Right atrium auricular region (tissue), 2 donors: ENCODE measurements at places on chromosomes 16 and 17.
A peak's percentile ranks its signal among the peaks of the same experiment; 100 is the strongest.

- DNase-seq: no peak
Measured at GRCh38 chr16:3243882-3244281, 8.9 kb upstream of the ZNF200 start.

DNA sequence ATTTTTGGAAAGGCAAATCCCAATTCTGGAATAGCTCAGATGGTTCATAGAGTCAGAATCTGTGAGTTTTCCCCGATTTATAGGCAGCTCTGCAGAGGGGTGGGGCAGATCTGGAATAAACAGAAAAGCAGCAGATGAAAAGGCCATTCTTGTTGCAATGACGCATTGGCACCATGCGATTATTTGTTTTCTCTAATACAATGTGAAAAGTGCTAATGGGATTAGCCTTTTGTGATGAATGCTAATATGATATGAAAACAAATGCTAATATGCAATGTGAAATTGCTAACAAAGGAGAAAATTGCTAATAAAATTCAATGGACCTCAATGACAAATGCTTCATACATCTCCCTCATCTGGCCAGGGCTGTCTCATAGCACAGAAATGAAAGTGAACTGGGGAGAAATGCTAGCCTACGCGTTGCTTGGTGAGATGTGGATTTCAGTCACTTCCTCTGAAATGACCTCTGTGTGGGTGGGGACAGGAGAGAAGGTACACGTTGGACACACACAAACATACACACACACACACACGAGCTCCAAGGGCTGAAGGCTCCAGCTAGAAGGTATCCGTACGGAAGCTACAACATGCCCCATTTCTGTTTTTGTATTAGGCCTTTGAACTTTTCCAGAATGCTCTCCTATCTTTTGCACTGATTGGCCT, 394.5 kb downstream of the XYLT1 start:
- no peak for DNase-seq

- DNase-seq: no peak
Measured at GRCh38 chr17:17055286-17056155, 13.3 kb downstream of the MPRIP start.

- no peak for DNase-seq
Measured at GRCh38 chr16:88804173-88804551, 573 bp downstream of the CDT1 start.

DNA sequence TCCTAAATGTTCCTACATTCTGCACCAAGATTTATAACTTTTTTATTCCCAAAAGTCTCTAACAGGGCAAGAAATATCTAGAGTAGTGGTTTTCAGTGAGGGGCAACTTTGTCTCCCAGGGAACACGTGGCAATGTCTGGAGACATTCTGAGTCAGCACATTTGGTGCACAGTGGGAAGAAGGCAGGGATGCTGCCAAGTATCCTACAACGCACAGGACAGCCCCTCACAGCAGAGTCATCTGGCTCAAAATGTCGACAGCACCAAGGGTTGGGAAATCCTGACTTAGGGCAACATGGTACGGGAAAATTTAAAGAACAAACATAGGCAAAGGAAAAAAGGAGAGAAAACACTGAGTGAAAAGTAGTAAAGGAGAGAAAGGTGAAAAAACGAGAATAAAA, 61.8 kb downstream of the SMG6 start:
- DNase-seq: no peak

DNA sequence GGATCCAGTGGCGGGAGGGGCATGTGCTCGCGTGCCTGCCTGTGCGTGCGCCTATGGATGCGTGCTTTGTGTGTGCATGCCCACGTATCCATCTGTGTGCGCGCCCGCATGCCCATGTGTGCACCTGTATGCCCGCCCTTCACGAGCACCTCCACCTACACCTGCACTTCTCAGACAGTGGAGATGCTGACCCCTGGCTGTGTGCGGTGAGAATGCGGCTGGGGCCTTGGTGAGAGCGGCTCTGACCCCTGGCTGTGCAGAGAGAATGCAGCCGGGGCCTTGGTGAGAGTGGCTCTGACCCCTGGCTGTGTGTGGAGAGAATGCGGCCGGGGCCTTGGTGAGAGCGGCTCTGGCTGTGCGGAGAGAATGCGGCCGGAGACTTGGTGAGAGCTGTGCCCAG, 33.9 kb downstream of the AXIN1 start:
- no peak for DNase-seq

- no peak for DNase-seq
Measured at GRCh38 chr17:1192911-1193699, 13.3 kb upstream of the ABR start.

GRCh38 chr17:82338858-82339633, 5.5 kb upstream of the SECTM1 start:
- peak; percentile 71 for DNase-seq

DNA sequence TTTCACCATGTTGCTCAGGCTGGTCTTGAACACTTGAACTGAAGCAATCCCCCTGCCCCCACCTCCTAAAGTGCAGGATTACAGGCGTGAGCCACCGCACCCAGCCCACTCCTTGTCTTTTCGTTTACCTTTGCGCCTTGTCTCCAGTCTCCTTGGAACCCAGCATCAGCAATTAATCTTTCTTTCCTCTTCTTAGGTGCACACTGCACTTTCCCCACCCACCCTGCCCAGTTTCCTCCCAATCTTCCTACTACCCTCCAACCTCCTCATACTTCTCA, 1.5 kb upstream of the CLDN7 start:
- DNase-seq: no peak

- DNase-seq: no peak
Measured at GRCh38 chr17:65121368-65121767, 15.8 kb upstream of the RGS9 start.

- no peak for DNase-seq
Measured at GRCh38 chr16:28155293-28155692, 56.5 kb downstream of the XPO6 start.

- peak; percentile 87 for DNase-seq
Measured at GRCh38 chr16:66996324-66996982, 8.1 kb downstream of the CES4A start.

DNA sequence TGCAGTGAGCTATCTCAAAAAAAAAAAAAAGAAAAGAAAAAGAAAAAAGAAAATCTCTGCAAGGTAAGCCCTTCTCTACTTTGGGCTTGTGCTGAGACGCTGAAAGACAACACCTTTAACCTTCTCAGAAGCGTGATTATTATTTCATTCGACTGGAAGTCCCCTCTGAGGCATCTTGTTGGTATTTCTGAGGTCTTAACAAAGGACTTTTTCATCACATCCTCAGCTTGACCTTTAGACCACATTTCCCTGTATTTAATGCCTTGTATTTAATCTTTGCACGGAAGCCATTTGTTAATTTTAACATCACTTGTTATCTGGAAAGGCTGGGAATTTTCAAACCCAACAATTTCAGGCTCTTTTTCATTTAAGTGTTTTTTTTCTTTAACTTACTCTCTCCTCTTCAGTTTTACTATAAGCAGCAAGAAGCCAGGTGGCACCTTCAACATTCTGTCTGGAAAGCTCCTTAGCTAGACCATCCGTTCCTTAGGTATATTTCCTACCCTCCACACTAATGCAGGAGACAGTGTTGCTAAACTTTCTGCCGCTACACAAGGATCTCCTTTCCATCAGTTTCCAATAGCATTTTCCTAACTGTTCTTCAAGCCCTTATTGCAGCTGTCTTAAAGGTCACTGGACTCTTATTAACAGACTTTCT, 10.3 kb downstream of the KCTD13 start:
- DNase-seq: no peak

DNA sequence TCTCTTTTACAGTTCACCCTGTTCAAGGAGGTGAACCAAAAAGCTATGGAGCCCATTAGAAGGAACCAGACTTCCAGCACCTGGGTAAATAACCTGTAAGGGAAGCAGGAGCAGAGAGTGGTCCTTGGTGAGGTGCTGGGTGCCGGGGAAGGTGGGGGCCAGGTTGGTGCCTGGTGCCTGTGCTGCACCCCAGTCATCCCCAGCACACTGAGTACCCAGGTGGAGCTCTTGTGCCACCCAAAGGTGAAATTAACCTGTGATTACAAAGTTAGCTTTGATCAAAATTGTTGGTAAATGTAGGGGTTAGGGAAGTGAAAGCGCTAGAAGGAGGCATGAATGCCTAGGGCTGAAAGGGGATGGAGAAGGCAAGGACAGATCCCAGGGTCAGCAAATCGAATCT, 58.6 kb downstream of the CDRT4 start:
- DNase-seq: no peak

- DNase-seq: no peak
Measured at GRCh38 chr17:66964930-66965800, 658 bp downstream of the CACNG4 start.

GRCh38 chr17:50129728-50130558, at the start of gene SAMD14:
TSS of gene SAMD14 (minus strand) at chr17:50130160. CDS start at chr17:50124959, 5,201 bp downstream.
- no peak for DNase-seq

GRCh38 chr16:86505185-86505898, 5.0 kb upstream of the FOXF1 start:
- no peak for DNase-seq

DNA sequence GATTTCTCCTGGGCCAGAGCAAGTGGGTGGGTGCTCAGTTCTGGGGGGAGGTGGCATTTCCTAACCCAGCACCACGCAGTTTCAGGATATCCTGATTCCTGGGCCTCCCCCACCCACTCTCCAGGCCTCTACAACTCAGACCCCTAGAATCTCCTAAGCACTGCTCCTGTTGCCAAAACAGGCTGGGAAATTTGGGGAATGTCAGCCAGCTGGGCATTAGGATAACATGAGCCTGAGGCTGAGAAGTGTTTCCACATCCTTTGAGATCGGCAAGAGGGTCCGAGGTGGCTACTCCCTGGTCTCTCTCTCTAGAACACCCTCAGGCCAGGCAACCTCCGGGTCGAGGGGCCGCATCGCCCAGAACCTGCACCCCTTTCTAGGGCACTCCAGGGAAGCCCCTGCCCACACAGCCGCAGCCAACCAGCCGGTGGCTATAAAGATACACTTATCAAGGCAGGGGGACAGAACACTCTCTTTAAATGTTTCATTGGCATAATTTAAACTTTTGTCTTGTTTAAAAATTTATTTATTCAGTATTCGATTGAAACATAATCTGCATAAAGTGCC, 23.6 kb downstream of the TBC1D16 start:
- DNase-seq: no peak

- DNase-seq: no peak
Measured at GRCh38 chr17:37116671-37117185, 168.0 kb downstream of the AATF start.

GRCh38 chr16:75378616-75379015, 54.7 kb downstream of the CFDP1 start:
- DNase-seq: no peak

GRCh38 chr17:7748076-7748775, 30.7 kb downstream of the DNAH2 start:
- DNase-seq: no peak

DNA sequence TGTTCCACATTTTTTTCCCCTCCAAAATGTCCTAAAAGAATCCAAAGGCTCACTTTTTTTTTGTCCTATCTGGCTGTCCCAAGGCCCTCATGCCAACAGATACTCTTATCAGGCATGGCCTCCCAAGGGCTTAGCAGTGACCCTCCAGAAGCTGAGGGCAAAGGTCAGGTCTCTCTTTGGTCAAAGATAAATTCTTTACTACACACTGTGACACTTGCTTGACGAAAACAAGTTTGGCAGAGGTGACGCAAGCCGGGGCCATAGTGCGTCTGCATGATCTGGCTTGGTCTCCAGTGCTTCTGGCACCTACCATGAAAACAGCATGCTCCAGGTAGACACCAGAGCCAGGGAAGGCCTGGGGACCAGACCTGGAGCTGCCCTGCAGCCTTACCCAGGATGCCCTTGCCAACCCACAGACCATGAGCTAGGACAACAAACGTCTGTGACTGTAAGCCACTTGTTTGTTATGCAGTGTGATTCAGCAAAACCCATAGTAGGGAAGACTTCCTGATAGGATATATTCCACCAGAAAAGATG, 48.5 kb upstream of the IRF8 start:
- peak; percentile 43 for DNase-seq

- DNase-seq: no peak
Measured at GRCh38 chr17:40963838-40964237, 2.9 kb downstream of the KRT39 start.

DNA sequence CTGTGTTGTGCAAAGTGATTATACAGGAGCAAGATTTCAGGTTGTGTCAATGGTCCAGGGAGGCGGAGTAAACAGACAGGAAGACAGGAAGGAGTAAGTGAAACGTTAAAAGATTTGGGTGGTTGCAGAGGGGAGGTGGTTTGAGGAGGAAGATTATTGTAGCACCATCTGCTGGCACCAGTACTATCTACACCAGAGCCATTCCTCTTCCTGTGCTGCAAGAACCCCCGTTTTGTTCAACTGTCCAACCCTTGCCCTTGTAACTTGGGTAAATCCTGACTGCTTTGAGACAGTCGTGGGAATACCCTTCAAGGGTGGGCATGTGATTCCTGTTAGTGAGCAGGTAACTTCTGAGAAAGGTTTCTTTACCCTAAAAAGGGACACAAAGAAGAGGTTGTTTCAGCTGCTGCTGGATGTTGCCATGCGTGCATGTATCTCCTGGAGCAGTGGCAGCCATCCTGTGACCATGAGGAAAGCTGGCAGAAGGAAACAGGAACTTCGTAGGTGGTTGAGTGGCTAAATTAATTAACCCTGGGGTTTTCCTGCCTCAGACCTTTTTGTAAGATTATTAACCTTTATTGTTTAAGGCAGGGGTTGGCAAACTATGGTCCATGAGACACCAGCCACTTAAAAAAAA, 124.1 kb downstream of the PRKCA start:
- DNase-seq: no peak

GRCh38 chr16:21075252-21075651, 75.4 kb downstream of the DNAH3 start:
- no peak for DNase-seq

DNA sequence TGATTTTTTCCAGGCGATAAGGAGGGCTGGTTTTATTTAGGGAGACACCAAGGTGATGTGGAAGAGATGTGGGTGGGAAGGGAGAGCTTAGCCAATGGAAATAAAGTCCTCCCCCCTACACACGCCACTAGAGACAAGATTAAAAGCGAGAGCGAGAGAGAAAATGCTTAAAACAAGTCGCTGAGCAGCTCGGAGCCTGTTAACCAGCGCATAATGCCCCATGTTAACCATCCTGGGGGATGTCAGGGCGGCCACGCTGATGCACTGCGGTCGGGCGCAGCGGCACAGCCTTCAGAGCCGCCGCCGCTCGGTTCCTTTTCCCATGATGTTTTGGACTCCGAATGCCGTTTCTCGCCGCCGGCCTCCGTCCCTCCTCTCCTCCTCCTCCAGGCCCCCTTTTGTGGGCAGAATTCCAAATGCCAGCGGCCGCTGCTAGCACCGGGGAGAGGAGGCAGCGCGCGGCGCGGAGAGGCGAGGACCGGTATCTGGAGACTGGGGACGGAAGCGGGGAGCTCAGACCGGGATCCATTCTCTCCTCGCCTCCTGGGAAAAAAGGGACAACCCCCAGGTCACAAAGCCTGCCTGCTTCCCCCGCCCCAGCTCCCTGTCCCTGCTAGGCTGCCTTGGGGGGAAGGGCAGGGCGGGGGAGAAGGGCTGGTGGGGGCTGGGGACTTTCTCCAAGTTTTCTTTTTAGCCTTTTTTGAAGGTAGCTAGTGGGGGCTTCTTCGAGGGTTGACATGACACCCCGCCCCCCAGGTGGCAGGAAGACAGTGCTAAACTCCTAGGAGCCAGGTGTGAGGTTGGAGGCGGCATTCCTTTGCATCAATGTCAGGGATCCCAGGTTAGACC, 98.1 kb upstream of the CCL2 start:
- no peak for DNase-seq

GRCh38 chr16:55479430-55480140, 587 bp downstream of the MMP2 start:
- no peak for DNase-seq
